Fibroblast of lung (primary cell): ENCODE measurements at places on chromosomes 1 and 21. TPM values are rescaled to one million over a fixed set of nuclear protein-coding genes. Genes with fewer than 3 reads are reported as not detected.

GRCh38 chr1:206037581-206037980, 13.9 kb upstream of the CTSE start:
- H3K4me1 ChIP-seq = no peaks in the 10 kb centered on the region
- peaks cover 19% of the 10 kb centered on the region for H3K27me3 ChIP-seq
- H3K4me3 ChIP-seq = no peak overlapping the region
- DNase-seq = no peak

- H3K4me1 ChIP-seq = no peaks in the 10 kb centered on the region
- H3K27ac ChIP-seq = no peak overlapping the region
These were observed 3.8 kb downstream of the GFI1 start for GRCh38 chr1:92482665-92483609.

- no peak overlapping the region for H3K4me3 ChIP-seq
- DNase-seq = no peak
- no peak overlapping the region for H3K27ac ChIP-seq
- no peaks in the 10 kb centered on the region for H3K4me1 ChIP-seq
- H3K27me3 ChIP-seq = no peaks in the 10 kb centered on the region
- H3K36me3 ChIP-seq = no peaks in the 10 kb centered on the region
These were observed 61.6 kb downstream of the LRRN2 start for GRCh38 chr1:204623894-204624361.

GRCh38 chr1:232519186-232519585, 110.7 kb downstream of the SIPA1L2 start:
- H3K4me1 ChIP-seq = no peaks in the 10 kb centered on the region
- no peak overlapping the region for H3K4me3 ChIP-seq
- H3K27ac ChIP-seq = no peak overlapping the region

CLCNKB gene
- under 0.01 and 0.33 TPM in 2 replicates for total RNA-seq
